LHCN-M2 (cell line): ENCODE measurements at places on chromosomes 5 and 9. TPM values are rescaled to one million over a fixed set of nuclear protein-coding genes. Genes with fewer than 3 reads are reported as not detected.

DNA sequence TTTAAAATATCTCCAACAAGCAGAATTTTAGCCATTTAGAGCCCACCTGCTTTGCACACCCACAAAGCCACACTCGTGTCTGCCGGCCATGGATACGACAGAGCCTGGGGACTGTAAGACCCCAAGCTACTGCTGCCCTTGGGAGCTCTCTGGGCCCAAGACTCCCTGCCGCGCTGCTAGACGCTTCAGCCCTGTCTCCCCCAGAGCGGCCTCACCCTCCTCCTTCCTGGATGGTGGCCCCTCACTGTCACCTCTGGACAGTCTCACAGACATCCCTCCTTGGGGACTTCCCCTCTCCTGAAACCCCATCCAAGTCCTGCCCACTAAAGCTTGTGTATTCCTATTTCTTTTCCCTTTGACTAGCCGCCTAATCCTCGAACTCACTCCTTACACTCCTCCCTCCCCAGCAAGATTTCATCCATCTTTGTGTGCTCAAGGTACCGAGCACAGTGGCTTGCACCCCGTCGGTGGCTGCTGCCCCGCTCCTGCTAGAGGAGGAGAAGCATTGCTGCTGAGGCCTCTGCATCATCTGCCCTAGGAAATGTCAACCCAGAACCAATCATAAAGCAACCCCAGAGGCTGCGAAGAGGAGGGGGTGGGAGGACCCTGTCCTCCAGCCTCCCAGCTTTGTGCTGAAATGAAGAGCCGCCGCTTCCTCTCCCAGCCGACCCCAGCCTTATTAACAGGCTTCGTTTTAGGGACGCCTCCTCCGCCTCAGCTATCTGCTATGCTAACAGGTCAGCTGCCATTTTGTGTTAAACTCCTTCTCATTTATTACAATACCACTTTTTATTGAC, 71.2 kb downstream of the CFAP77 start:
- no peak for DNase-seq

DNA sequence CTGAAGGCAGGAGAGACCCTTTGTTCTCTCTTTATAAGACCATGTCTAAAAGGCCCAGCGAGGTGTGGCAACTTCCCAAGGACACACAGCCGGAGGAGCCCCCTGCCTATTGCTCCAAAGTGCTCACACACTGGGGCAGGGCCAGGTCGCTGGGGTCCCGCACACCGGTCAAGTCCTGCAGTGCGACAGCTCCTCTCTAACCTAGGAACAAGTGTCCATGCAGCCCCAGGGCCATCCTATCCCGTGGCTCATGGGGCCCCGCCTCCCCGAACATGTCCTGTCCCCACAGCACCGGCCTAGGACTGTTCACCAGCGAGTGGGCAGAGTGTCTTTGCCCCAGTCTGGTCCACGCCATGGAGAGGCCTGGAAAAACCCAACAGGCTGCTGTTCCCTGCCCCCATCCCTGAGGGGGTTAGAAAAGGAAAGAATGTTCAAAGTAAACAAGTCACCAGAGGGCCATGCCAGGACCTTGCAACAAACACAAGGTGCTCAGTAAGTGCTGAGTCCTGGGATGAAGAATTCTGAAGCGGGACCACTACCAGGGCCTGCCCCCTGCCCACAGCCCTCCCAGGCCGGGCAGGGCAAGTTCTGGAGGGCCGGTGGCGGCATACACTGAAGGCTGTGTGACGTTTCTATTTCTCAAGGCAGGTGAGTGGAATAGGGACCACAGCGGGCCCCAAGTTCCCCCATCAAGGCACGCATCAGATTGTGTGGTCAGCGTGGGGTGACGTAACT, 938 bp downstream of the NINJ1 start:
- DNase-seq, result no peak

DNA sequence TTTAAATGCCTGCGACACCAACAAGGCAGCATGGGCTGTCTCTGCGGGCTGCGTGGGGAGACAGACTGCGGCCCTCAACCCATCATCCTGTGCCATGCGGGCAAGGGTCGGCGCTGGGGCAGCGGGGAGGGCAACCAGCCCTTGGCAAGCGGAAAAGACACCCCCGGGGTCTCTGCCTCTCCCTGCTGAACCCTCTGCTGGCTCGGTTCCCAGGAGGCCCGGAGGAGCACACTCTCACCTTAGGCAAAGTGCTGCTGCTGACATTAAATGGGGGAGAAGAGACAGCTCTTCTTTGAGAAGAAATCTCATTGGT, 129.6 kb upstream of the PPP1R26 start:
- no peak for DNase-seq

- DNase-seq, result peak; percentile 78
Observed at GRCh38 chr5:149959406-149960236, 937 bp upstream of the SLC26A2 start.

- DNase-seq, result no peak
Observed at GRCh38 chr9:31535651-31536050, 848.8 kb upstream of the ACO1 start.

SLC46A2 gene
- not detected in 2 replicates for total RNA-seq

DNA sequence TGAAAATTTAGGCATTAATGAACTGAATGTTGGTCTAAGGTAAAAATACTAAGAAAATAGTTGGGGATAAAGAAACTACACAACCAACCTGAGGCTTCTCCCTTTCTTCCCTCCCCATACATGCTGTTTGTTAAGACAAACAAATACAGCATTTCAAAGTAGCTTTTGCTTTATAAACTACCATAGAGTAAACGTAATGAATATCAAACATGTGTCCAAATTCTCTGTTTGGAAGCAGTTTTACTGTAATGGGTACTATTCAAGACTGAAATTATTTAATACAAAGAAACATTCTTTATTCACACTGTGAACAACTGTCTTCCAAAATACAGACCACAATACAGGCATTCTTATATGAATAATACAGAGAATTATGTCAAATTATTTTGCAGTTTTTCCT, 52.0 kb downstream of the SLC44A1 start:
- no peak for DNase-seq

DNA sequence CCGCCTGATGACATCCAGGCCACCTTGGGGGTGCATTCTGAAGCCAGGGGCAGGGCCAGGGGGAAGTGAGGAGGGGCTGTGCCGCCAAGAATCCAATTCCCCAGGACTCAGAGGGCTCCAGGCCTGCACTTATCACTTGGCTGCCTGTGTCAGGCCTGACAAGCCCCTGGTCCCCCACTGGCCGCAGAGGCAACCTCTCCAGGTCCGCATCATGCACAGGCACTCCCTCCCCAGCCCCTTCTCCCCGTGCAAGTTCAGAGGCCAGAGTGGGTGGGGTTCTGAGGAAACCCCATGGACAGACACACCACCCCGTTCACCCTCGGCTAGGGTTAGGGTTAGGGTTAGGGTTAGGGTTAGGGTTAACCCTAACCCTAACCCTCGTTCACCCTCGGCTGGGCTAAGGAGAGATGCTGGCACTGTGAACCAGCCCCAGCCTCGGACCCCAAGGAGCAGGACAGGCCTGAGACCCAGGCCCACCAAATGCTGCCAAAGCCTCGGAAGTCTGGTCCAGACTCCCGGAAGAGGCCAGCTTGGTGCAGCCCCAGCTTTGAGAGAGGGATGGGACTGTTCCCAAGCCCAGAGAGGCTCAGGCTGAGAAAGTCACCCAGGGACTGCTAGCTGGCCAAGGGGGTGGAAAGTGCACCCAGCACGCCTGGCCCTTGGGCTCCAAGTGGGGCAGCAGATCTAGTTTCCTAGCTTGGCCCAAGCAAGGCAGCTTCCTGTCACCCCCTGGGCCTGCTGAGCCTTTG, 4.9 kb downstream of the LCN2 start:
- no peak for DNase-seq

- peak; percentile 58 for DNase-seq
Observed at GRCh38 chr5:177473443-177474001, at the start of gene DBN1. DBN1 (minus strand) TSS chr5:177473634; CDS start chr5:177473521, 113 bp downstream.

DNA sequence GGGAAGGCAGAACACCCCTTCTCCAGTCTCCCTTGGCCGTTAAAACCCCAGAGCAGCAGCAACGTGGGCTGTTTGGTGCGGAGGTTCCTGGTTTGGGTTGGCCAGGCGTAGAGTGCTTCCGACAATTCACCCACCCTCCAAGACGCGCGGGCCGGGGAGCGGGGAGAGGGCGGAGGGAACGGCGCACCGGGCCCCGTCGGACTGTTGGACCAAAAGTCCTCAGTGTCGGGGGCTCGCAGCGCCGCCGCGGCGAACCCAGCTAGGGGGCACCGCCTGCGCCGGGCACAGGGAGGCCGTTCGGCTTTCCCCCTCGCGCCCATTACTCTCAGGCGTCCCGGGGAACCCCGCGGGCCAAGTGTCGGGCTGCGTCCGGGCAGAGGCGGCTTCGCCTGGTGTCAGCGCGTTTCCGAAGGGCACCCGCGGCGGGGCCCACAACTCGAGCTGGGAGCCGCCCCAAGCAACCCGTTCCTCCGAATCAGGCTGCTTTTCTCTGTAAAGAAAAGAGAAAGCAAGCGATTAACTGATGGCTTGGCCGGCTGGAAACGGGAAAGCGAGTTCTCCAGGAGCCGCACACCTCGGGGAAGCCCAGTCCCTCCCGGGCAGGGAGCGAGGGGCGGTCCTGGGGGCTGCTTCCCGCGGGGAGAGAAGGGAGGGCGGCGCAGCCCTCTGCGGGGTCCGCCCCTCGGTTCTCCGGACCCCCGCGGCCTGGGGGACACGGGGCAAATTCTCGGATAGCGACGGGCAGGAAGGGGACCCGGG, 145.5 kb downstream of the ERCC6L2 start:
- DNase-seq, result no peak

ADAMTS12 gene
- 8.2 and 11.6 TPM in 2 replicates for total RNA-seq
